ENCODE measurements at places on chromosomes 16 and 17.

GRCh38 chr17:9669551-9670008 lies 24.3 kb downstream of the USP43 start:
- no peak for DNase-seq

DNA sequence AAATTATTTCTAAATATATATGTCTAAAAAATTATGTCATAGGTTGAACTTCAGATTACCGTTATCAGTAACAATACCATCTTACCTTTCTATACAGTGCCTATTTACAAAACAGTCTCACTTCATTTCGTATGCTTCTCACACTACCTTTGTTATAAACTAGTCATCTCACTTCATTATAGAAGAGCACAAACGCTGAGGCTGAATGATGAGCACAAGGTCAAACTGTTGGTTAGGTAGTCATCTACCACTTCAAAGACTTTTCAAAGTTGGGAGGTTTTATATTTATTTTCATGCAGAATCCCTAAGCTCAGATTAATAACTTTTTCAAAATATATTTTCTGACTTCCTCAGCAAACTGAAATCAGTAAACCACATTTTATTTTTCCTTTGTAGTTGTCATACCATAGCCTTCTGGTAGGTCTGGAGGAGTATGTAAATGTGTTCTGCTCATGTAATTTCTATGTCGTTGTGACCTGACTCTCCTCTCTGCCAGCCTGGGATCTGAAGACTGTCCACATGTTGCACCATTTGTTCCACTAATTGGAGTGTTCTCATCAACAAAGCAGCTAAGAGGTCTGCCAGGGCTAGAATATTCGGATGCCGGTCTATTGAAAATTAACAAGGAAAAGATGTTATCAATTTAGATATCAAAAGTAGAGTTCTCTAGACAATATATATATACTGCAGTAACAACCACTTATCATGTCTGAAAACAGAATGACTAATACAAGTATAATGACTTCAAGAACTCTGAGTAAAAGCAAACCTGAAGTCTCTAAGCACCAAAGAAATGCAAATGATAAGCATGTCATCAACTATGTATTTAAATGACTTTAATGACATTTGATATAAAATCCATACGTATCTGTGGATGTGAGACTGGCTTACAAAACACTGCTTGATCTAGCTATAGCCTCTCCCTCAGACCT lies 73.9 kb downstream of the CEP95 start:
- peak; percentile 65 for DNase-seq

GRCh38 chr17:33292201-33292980 lies 704 bp downstream of the ASIC2 start:
- no peak for DNase-seq

DNA sequence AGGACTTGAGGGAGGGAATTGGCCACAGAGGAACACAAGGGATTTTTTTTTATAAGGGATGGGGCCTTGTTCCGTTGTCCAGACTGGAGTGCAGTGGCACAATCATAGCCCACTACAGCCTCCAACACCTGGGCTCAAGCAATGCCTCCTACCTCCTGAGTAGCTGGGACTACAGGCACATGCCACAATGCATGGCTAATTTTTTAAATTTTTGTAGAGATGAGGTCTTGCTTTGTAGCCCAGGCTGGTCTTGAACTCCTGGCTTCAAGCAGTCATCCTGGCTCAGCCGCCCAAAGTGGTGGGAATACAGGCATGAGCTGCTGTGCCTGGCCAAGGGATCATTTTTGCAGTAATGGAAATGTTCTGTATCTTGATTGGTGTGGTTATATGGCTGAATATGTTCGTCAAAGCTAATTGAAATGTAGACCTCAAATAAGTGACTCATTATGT lies 56.9 kb downstream of the VMP1 start:
- no peak for DNase-seq

- peak; percentile 41 for DNase-seq
Observed at GRCh38 chr17:45394913-45395568, 37.6 kb downstream of the ARHGAP27 start.

- DNase-seq = no peak
Observed at GRCh38 chr16:22628994-22629393, 118.3 kb downstream of the NPIPB5 start.

GRCh38 chr16:90077757-90078578 lies 837 bp upstream of the PRDM7 start:
- DNase-seq = peak; percentile 57

- no peak for DNase-seq
Observed at GRCh38 chr16:88610909-88611812, 27.2 kb upstream of the IL17C start.

DNA sequence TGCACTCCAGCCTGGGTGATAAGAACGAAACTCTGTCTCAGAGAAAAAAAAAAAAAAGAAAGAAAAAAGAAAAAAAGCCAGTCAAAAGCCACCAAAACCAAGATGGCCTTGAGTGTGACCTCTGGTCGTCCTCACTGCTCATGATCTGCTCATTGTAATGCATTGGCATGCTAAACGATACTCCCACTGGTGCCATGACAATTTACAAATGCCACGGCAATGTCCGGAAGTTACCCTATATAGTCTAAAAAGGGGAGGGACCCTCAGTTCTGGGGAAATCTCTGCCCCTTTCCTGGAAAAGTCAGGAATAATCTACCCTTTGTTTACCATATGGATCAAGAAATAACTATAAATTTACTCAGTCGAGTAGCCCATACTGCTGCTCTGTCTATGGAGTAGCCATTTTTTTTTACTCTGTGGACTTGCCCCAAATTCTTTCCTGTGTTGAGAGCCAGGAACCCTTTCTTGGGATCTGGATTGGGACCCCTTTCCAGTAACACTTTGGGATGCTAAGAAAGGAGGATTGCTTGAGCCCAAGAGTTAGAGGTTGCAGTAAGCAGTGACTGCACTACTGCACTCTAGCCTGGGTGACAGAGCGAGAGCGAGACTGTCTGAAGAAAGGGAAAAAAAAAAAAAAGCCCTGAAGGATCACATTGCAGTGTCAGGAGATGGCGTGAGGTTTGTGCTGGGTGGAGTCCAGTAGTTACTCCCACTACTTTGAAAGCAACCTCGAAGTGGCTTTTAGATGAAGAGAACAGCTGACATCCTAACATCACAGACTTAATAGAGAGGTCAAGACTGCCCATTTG lies 3.7 kb upstream of the TMEM231 start:
- no peak for DNase-seq

DNA sequence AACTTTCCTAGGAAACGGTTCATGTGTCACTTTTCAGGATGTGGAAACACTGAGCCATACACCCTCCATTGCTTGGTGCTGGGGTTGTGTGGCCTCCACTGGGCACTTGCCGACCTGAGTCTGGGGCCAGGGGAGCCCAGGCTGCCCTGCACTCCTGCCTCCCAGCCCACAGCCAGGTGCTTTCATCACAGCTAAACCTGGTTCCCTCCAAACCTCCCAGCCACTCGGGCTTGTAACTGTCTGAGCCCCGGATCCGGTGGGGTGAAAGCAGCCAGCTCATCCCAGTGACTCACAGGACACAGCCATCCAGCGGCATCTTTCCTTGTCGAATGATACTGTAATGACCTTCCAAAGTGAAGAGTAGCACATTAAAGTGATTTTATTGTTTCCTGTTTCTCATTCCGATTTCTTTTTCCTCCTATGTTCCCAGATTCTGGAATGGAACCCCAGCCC lies 19.8 kb downstream of the CARHSP1 start:
- DNase-seq = no peak

DNA sequence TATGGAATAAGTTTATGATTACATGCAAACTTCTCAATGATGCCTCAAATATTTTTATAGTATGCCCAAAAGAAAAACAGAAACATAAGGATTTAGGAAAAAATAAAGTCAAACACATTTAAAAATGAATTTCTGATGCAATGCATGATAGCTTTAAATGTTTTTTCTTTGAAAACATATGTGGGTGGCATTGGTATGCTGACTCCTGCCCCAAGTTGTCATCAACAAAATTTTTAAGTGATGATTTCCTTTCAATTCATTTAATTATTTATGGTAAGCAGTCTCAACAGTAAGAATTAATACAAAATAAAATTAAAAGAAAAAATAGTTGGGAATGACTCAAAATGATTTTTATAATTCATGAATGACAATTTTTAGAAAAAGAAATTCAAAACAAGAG lies 104.9 kb downstream of the CEP112 start:
- DNase-seq = no peak

DNA sequence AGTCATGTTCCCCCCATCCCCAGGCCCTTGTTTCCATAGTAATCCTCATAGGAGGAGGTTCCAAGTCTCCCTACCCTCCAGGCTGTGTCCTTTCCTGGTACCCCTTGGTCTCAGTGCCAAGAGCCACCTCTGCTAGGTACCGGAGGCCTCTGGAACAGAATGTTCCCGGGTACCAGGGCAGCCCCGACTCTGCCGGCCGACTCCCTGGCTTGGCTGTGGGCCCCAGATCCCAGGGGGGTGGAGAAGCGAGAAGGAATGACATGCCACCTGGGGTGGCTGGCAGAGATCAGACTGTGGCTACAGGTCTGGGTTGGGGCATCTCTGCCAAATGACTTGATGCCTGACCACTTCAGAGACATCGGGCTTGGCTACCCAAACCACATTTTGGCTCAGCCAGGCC lies 3.6 kb downstream of the STAC2 start:
- DNase-seq = no peak

- DNase-seq = no peak
Observed at GRCh38 chr17:32015245-32016013, 8.2 kb downstream of the LRRC37B start.

GRCh38 chr17:31200287-31200686 lies 96.8 kb downstream of the OMG start:
- DNase-seq = no peak

DNA sequence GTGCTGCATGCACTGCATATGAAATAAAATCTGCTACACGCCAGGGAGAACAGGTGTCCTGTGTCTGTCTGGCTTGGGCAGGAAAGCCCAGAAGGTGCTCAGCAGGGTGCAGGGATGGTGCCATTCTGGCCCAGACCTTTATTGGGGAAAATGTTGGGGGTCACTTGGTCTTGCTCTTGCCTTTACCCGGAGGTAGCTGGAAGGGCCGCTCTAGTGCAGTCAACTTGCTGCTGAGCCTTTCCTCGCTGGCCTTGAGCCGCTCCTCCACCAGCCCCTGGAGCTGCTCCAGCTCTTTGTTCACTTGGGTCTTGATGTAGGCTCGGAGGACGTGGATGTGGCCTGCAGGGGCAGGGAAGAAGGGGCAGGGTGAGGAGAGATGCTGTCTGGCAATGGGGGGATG lies 4.5 kb downstream of the CFAP119 start:
- DNase-seq = no peak

DNA sequence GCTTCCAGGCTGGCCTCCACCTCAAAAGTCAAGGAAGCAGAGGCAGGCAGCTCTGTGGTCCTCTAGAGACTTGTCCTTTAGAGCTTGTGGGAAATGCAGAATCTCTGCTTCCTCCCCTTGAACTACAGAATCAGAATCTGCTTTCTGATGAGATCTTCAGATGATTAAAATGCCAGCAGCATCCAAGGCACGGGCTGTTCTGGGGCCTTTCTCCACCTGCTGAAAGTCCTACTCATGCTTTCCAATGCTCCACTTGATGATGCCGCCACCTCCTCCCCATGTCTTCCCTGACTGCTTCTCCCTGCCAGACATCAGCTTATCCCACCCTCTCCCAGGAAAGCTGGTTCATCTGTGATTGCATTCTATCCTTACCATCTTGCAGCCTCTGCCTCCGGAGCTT lies 33.3 kb downstream of the CMTM3 start:
- no peak for DNase-seq

DNA sequence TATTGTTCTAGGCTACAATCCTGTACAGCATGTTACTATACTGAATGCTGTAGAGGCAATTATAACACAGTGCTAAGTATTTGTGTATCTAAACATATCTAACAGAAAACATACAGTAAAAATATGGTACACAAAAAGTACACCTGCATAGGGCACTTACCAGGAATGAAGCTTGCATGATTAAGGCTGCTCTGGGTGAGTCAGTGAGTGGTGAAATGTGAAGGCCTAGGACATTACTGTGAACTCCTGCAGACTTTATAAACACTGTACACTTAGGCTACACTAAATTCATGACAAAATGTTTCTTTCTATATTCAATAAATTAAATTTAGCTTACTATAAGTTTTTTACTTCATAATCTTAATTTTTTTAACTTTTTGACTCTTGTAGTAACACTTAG lies 37.1 kb downstream of the AMFR start:
- DNase-seq = no peak

DNA sequence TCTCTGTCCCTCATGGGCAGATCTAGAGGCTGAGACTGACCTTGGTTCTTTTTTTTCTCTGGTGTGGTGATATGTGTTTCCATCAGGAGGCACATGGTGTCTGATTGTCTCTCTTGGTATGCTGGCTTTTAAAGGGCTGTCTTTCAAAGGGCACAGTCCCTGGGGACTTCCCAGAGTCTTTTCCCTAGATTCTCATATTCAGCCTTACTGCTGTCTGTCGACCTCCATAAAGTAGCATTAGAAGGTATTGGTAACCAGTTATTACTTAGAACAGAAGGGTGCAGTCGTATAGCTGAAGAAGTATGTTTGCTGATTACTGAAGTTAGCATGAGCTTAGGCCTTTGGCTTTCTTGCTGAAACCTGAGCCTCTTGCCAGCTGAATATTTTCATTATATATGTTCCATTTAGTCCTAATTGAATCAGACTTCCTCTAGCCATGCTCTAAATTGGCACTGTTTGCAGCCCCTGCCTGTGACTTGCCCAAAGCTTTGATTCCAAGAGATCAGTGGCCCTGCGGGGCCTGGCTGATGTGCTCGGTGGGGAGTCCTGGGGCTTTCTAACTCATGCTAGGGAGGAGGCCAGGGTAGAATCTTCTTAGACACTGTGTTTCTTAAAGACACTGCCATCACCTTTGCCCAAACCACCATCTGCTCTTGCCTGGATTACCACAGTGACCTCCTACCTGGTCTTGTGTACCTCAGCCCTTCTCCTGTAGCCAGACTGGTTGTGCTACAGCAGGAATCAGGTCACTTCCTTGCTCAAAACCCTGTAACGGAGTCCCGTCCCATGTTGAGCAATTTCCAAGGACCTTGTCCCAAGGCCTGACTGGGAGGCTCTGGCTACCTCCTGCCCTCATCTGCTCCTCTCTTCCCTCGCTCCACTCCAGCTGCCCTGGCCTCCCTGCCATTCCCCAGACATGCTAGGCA lies 71.5 kb downstream of the WWP2 start:
- no peak for DNase-seq

- peak; percentile 99 for DNase-seq
Observed at GRCh38 chr16:31117384-31118222, at the start of gene KAT8. Gene KAT8 (plus strand): TSS chr16:31117664. CDS start chr16:31117682, 18 bp downstream.

GRCh38 chr17:56891751-56892150 lies 22.1 kb downstream of the TRIM25 start:
- peak; percentile 24 for DNase-seq

GRCh38 chr17:14196377-14196997 lies 40.2 kb downstream of the CDRT15 start:
- peak; percentile 67 for DNase-seq

GRCh38 chr17:79137789-79138165 lies 63.2 kb downstream of the ENGASE start:
- no peak for DNase-seq

DNA sequence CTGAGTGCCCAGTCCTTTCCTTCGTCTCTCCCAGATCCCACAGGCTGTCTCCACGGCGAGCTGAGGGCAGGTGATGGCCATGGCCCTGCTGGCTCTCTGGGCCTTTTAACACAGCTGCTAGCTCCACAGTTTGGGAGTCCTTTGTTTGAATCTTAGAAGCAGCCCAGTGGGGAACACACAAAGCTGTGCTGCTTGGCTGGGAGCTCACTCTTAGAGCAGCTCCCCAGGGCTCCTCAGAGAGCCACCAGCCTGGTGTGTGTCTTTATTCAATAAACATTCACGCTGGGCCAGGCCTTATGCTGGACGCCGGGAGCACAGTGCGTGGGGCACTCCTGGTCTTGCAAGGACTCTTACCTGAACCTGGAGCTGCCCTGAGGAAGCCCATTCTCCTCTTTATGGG lies 29.7 kb downstream of the WNT3 start:
- DNase-seq = no peak

All from activated CD4-positive, alpha-beta T cell treated with anti-CD3 and anti-CD28 coated beads, Interleukin-10, Interleukin-2, amounts not matched to agents 100 ng/mL and 50 ng/mL, durations not matched to agents 16 hours and 8 hours (primary cell).